ENCODE measurements at places on chromosomes 12 and 14.

DNA sequence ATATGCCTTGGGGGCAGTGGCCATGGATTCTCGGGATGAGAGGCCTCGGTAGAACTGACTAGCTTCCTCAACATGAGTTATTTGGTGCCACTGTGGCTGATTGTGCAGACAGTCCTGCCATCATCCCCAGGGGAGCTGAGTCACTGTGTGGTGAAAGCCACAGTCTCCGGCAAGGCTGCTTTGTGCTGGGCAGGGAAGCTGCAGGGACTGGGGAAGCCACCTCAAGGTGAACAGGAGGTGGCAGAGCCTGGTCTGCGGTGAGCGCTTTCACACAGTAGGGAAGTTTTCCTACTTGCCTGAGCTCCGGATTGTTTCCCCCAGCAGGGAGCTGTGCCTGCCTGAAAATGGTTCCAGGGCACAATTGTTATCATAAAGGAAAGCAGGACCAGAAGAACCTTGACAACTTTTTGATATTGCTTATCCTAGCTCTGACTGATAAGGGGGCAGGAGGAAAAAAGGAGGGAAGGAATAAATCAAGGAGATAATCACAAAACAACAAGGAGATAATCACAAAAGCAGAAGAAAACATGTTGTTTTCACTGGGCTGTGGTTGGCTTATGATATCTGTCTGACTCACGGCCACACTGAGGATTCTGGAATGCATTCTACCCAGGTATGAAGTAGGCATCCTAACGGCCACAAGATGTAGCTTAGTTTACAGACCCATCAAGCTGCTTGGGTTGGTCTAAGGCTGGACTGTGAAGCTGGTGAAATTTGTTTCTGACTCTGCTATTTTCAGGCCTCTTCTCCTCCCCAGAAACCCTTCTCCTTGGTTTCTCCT lies 32.2 kb upstream of the GNG2 start:
- H3K27me3 ChIP-seq, result no peaks in the 10 kb centered on the region
- H3K36me3 ChIP-seq, result no peaks in the 10 kb centered on the region
- no peak for DNase-seq
- H3K27ac ChIP-seq, result no peak overlapping the region
- H3K4me1 ChIP-seq, result no peaks in the 10 kb centered on the region

GRCh38 chr12:128783129-128783574 lies 40.6 kb downstream of the SLC15A4 start:
- H3K27me3 ChIP-seq, result no peaks in the 10 kb centered on the region
- H3K4me1 ChIP-seq, result no peaks in the 10 kb centered on the region
- no peak overlapping the region for H3K27ac ChIP-seq
- no peaks in the 10 kb centered on the region for H3K36me3 ChIP-seq

- no peaks in the 10 kb centered on the region for H3K4me1 ChIP-seq
- no peak overlapping the region for H3K4me3 ChIP-seq
- no peaks in the 10 kb centered on the region for H3K27me3 ChIP-seq
These were observed 327.8 kb downstream of the MED13L start for GRCh38 chr12:115949675-115950074.

- H3K27ac ChIP-seq, result no peak overlapping the region
- H3K36me3 ChIP-seq, result no peaks in the 10 kb centered on the region
- no peaks in the 10 kb centered on the region for H3K27me3 ChIP-seq
- no peaks in the 10 kb centered on the region for H3K4me1 ChIP-seq
- H3K4me3 ChIP-seq, result no peak overlapping the region
These were observed 8.3 kb upstream of the SPTSSA start for GRCh38 chr14:34470319-34470718.

- H3K36me3 ChIP-seq, result no peaks in the 10 kb centered on the region
- no peak overlapping the region for H3K27ac ChIP-seq
- H3K27me3 ChIP-seq, result no peaks in the 10 kb centered on the region
- DNase-seq, result no peak
- no peak overlapping the region for H3K4me3 ChIP-seq
These were observed 128.8 kb downstream of the LMNTD1 start for GRCh38 chr12:25424211-25424731.

DNA sequence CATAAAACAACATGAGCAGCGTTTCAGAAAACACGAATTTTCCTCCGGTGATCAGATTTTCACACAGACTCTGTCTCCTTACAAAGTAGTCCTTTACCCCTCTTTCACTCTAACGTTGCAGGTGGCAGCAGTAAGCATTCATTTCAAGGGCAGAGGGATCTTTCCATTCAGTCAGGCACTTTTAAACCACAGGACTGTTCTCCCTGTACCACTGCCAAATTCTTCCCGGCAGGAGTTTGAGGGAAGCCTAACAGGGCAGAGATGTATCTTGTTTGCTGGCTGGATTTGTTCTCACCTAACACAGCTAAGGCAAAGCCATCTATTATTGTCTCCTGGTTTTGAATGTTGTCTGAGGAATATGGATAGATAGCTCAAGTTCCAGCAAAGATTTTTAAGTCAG lies 1187.3 kb upstream of the SEL1L start:
- no peak for DNase-seq
- H3K27ac ChIP-seq, result no peak overlapping the region
- no peaks in the 10 kb centered on the region for H3K27me3 ChIP-seq
- H3K36me3 ChIP-seq, result no peaks in the 10 kb centered on the region
- no peaks in the 10 kb centered on the region for H3K4me1 ChIP-seq

- H3K27ac ChIP-seq, result no peak overlapping the region
- peak; percentile 82 for DNase-seq
- no peaks in the 10 kb centered on the region for H3K4me1 ChIP-seq
- peaks cover 22% of the 10 kb centered on the region for H3K36me3 ChIP-seq
- H3K27me3 ChIP-seq, result no peaks in the 10 kb centered on the region
These were observed 26.5 kb upstream of the TAMALIN start for GRCh38 chr12:51980051-51980808.

DNA sequence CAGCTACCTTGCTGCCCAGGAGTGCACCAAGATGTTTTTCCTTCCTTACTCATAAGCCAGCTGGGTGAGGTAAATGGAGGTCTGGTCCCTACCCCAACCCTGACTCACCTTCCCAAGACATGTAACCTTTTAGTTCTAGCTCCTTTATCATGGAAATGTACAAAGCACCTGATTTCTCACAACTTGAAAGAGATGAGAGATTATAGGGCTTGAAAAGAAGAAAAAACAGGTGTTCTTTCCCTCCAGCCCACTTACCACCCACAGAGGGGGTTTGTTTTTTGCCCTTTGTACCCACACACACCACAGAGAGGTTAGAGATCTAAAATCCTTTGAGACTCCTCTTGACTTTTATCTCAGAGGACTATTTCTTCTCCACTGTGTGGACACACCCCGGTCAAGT lies 21.1 kb downstream of the PLXNC1 start:
- DNase-seq, result no peak
- H3K4me3 ChIP-seq, result no peak overlapping the region
- H3K36me3 ChIP-seq, result no peaks in the 10 kb centered on the region
- H3K4me1 ChIP-seq, result peaks cover 6% of the 10 kb centered on the region

GRCh38 chr14:90204516-90204915 lies 51.8 kb upstream of the PSMC1 start:
- no peaks in the 10 kb centered on the region for H3K36me3 ChIP-seq
- H3K27me3 ChIP-seq, result no peaks in the 10 kb centered on the region
- H3K4me1 ChIP-seq, result no peaks in the 10 kb centered on the region
- no peak overlapping the region for H3K4me3 ChIP-seq
- no peak overlapping the region for H3K27ac ChIP-seq

DNA sequence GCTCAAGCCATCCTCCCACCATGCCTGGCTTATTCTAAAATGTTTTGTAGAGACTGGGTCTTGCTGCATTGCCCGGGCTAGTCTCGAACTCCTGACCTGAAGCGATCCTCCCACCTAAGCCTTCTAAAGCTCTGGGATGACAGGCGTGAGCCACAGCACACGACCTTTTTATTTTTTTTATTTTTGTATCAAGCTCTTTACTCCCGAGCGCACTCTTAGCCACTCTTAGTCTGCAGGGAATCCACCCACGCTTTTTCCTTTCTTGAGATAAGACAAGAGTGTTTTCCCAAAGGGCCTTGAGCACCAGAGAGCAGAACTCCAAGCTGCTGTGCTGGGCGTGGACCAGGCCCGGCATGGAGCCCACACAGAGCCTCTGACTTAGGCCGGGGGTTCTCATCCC lies 23.4 kb downstream of the MAP1LC3B2 start:
- H3K4me1 ChIP-seq, result peaks cover 4% of the 10 kb centered on the region
- H3K27me3 ChIP-seq, result no peaks in the 10 kb centered on the region
- H3K27ac ChIP-seq, result no peak overlapping the region
- no peak overlapping the region for H3K4me3 ChIP-seq
- no peak for DNase-seq
